Fibroblast of pulmonary artery (primary cell): ENCODE measurements at places on chromosomes 4 and X.

- DNase-seq = no peak
These were observed 100.5 kb downstream of the TMEM131L start for GRCh38 chr4:153566631-153567150.

- DNase-seq = no peak
These were observed 76.0 kb upstream of the MXD4 start for GRCh38 chr4:2337896-2338295.

- no peak for DNase-seq
These were observed 684.9 kb downstream of the TRAM1L1 start for GRCh38 chr4:116400480-116400879.

DNA sequence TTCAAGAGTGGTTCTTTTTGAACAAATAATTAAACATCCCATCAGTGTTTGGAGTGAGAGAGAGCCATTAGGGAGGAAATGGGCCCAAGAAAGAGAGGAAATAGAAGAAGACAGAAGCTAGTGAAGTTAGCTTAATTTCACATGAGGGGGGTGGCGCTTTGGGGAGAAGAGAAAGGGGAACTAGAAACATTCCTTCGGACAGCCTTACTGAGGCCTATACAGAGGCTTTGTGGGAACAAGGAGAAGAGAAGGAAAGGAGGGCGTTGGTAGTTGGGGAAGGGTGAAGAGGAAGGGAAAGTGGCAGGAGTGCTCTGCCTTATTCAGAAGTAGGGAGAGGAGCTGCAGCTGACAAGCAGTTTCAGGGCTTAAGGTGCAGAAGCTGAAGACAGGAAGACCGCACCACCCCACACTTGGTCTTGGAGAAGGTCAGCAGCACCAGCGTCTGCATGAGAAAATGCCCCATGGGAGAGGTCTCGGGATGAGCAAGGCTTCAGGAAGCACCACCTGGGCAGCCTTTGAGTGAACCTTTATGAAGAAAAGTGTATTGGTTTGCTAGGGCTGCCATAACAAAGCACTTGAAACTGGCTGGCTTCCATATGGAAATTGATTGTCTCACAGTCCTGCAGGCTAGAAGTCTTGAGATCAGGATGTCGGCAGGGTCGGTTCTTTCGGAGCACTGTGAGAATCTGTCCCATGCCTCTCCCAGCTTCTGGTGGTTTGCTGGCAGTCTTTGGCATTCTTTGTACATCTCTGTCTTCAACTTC lies 85.1 kb downstream of the KIT start:
- DNase-seq = no peak

DNA sequence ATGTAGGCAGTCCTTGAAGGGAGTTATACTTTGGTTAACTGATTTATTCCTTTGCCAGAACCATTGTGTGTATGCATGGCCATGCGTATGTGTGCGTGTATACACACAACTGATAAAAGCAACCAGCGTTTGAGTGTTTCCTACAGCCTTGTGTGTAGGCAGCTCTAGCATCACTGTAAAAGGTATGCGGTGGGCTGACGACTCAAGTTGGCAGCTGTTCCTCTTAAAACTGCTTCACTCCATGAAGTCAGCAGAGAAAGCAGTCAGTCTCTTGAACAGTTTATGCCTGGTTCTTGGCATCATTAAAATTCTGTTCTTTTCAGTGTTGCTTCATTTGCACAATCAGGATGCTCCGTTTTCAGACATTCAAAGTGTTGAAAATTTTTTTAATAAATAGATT lies 103.5 kb upstream of the FRMPD4 start:
- no peak for DNase-seq

DNA sequence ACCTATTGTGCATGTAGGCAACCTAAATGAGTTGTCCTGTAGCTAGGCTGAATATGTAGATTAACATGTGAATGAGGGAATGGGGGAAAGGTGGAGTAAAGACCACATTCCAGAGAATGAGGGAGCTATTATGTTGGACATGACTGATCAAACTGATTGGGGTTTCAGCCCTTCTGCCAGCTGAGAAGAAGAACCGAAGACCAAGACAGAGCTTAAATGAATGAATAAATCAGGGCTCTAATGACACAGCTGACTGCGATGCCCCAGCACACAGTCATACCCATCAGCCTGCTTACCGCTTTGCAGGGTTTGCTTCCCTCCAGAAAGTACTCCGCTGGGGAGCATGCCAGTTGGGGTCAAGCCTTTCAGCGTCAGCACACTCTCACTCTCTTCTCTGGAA lies 315.4 kb downstream of the PPP3CA start:
- DNase-seq = no peak

DNA sequence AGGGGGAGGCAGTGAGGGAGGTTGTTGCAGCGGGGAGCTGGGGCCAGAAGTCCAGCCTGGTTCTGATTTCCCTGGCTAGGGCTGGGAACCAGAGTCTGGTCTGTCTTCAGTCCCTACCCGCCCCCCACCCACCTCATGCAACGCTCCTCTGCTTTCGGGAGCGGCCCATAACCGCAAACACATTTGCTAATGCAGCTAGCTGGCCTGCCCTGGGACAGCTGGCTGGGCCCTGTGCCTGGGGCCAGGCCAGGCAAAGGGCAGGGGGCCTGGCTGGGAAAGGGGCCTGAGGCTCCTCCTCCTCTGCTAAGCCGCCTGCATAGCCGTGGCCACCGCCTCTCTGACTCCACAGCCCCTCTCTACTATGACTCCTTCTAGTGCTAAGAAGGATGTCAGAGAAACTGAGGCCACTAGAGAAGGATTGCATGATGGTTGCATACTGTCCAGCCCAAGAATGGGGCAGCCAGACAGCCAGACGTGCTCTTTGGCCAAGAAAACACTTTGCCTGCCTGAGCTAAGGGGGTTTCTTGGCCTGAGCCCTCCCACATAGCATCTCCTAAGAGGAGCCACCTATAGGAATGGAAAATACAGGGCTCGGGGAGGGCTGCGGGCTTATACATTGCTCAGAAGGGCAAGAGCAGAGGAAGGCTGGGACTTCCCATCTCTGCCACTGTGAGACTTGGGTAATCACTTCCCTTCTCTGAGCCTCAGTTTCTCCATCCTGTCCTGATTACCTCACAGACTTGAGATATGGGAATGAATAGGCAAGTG lies 76.9 kb downstream of the PJA1 start:
- DNase-seq = no peak

DNA sequence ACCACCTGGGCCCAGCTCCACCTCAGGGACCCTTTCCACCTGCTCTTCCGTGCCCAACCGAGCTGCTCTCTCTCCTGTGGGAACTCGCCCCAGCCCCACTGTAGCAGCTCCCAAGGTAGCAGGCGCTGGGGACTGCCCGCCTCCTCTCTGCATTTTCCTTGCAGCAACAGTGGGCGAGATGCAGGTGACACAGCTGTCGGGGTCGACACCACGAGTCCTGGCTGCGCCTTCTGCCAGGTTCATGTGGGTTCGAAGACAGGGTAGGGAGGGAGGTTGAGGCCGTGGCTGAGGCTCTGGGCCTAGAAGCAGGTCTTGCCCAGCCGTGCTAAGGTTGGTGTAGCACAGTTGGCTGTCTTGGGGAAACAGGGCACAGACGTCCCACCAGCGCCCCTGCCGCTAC lies 245.2 kb upstream of the FSTL5 start:
- DNase-seq = no peak

DNA sequence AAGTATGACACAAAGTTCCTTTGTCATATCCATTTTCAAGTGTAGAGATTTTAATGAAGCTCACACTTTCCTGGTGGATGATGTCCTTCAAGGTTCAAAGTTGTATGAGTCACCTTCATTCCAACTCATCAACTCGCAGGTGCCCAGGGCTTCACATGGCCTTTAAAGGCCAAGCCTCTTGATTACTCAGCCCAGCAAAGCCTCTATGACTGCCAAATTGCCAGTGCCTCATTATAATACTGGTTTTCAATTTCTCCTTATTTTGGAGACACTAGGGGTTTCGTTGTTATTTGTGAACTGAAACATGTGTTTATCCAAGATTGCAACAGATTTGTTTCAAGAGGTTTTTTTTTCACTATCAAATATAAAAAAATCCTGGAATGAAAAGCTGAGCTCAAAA lies 45.9 kb upstream of the PPP3CA start:
- no peak for DNase-seq

DNA sequence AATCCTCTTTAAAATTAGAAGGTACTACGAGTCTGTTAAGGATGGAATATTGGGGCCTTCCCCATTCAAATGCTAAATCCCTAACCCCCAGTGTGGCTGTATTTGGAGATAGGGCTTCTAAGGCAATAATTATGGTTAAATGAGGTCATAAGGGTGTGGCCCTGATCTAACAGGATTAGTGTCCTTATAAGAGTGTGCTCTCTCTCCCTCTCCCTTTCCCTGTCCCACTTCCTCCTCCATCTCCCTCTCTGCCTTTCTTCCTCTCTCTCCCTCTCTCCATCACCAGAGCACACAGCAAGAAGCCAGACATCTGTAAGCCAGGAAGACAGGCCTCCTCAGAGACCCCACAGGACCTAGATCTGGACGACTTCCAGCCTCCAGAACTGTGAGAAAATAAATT lies 116.9 kb downstream of the COL25A1 start:
- no peak for DNase-seq

DNA sequence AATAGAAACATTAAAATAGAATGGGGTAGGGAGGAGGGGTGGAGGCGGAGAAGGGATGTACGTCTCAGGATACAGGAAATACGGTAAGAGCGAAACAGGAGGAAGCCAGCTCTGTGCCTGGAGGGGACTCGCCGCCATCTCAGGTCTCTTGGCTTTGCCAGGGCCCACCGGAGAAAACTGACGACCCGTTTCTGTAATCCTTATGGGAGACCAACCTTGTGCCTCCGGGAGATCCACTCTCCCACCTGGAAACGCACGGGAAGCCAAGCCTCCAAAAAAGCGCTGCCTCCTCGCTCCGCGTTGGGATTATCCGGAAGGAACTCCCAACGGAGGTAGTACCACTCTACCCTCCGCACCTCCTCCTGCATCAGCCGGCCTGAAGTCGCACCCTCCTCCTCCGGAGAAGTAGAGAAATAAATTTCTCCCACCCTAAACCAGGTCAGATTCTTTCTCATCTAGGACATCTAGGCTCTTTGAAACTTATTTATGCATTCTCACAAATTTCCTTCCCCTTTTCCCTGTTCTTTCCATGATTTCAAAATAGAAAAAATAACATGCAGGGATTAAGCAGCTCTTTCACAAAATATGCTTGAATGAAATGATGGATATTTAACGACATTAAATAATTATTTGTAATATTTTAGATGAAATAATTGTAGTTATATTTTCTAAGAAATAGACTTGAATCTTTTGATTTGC lies at the start of gene NBDY:
TSS of gene NBDY (plus strand) at position 92 of the 699 bp plus-strand sequence. CDS start at position 203, 111 bp downstream.
- DNase-seq = peak; percentile 57

GRCh38 chr4:108333353-108333942 lies 164.7 kb upstream of the LEF1 start:
- no peak for DNase-seq

DNA sequence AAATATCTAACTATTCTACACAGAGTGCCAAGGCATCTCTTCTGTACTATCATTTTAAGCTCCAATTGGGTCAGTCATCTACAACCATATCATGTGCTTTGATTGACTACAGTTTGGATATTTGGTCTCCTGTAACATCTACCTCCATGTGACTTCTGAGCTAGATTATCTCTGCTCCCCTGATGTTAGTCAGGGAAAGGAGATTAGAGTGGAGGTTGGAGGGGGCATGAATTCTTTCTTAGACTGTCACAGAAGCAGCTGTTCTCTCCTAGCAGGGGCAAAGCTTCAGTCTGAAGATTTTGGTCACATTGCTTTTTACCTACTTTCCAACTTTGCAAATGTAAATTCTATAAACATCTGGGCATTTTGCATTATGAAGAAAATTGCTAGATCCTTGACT lies 62.6 kb upstream of the C4orf54 start:
- no peak for DNase-seq

DNA sequence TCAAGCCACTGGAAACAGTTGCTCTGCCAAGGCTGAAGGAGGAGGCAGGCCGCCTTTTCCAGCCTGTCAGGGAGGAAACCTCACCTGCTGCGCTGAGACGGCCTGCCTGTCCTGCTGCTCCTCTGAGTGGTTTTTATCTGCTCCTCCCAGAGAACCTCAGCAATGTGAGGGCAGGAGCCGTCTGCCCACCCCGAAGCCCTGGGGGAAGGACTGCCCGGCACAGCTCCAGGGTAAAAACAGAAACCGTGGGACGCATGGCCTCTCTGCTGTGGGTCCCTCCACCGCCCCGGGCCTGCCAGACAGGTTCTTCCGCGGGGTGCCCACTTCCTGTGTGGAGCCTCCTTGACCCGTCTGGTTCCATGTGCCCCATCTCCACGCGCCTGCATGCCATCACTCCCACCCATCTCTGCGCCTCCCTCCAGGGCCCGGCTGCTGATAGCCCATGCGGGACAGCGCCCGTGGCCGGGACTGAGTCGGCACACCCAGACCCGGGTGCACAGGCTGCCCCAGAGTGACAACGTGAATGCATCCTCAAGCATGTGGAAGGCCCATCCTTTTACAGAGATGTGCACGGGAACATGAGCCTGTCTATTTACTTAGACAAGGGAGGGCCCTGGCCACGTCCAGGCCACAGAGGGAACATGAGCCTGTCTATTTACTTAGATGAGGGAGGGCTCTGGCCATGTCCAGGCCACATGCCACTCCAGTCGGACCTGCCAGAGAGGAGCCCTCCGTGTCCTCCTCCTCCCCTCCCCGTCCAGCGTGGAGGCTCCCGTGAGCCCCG lies 4.0 kb upstream of the SLC49A3 start:
- no peak for DNase-seq

DNA sequence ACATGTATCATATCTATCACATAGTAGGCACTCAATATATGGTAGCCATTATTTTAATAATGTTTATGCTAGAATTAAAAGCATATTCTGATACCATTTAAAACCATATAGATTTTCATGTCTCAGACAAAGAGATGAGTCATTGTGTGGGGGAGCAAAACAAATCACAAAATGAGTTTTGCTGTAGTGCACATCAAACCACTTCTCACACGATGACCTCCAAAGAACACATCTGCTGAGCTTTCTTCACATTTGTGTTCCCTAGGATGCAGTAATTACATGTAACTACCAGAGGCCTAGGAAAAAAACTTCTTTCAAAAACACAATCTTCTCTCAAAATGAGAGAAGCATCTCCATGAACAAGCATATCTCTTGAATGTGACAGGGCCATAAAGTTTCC lies 56.1 kb upstream of the BRS3 start:
- DNase-seq = no peak

DNA sequence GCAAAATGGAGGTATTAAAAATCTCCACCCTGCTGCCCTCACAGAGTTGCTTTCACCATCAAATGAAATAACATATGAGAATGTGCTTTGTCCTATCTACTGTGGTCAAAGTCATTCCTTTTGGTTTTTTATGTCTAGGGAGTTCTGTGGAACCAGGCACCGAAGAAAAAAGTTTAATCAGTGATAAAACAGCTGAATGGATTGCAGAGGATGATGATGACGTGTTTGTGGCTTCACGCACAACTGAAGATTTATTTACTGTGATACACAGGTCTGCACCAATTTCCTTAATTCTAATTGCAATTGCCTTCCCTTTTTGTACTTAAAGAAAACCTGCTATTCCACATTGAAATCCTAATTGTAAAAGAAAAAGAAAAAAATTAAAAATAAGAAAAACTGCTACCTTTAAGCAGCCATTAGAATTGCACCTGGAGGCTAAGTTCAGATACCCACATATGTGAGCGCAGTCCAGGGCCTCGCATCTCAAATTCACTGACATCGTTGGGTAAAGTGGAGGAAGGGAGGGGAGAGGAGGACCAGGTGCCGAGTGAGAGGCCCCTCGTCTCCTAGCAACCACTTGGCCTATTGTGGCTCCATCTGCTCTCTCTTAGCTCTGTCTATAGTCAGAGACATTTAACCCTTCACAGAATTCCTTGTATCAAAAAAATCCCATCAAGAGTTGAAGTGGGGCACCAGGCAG lies 10.5 kb upstream of the RTL5 start:
- DNase-seq = no peak
